Left colon (tissue), 2 donors: ENCODE measurements at places on chromosomes 4 and X.

GRCh38 chr4:152325831-152326230, 210.1 kb downstream of the FBXW7 start:
- no peak for DNase-seq

- DNase-seq = no peak
These were observed 338.9 kb upstream of the FAM241A start for GRCh38 chr4:111806331-111806730.

DNA sequence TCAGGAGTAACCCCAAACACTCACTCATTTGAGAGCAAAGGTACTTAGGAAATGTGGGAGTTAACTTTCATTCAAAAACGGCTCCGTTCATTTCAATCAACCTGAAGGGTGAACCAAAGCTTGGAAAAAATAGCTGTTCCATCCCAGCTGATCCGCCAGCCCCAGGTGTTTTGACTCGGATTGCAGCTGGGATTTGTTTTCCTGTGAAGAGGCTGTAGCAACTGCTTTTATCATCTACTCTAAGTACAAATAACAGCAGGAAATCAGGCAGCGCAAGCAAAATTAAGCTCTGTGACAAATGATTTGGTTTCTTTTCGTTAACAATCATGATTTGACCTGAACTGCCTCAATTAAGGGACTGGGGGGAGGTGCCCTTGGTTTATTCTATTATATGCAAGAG, 154.7 kb downstream of the BEND2 start:
- no peak for DNase-seq

GRCh38 chr4:153497091-153497531, 31.0 kb downstream of the TMEM131L start:
- no peak for DNase-seq

GRCh38 chr4:42489095-42489494, 91.8 kb downstream of the SHISA3 start:
- no peak for DNase-seq

GRCh38 chrX:17923546-17923945, 62.4 kb upstream of the RAI2 start:
- no peak for DNase-seq

DNA sequence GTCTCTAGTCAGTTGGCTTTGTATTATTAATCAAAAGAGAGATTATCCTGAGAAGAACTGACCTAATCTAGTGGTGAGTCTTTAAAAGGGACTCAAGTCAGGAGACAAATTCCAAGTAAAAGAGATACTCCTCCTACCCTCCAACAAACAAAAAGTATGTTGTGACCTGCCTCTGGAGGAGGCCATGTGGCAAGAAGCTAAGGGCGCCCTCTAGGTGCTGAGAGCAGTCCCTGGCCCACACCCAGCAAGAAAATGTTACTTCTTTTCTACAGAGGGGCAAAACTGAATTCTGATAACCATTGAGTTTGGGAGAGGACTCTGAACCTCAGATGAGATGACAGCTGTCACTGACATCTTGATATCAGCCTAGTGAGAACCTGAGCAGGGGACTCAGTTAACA, 953.6 kb upstream of the AGA start:
- DNase-seq = no peak

DNA sequence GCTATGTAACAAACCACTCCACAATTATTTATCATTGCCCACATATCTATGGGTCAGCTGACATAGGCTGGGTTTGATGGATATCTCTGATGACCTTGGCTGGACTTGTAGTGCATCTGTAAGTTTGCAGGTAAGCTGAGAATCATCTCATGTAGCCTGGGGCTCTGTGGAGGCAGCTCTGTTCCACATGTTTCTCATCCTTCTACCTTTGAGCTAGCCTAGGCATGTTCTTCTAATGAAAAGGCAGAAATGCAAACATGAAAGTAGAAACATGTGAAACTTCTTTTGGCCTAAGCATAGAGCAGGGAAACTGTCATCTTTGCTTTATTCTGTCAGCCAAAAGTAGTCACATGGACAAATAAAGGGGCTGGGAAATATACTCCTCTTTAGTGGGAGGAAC, 18.2 kb downstream of the MRPL1 start:
- DNase-seq = no peak

- DNase-seq = no peak
These were observed 989.2 kb upstream of the SLIT2 start for GRCh38 chr4:19262467-19262866.

- no peak for DNase-seq
These were observed 43.1 kb downstream of the ATG4A start for GRCh38 chrX:108134724-108135123.

GRCh38 chr4:48498895-48499294, 8.8 kb downstream of the ZAR1 start:
- DNase-seq = no peak

- no peak for DNase-seq
These were observed 341.4 kb upstream of the NOCT start for GRCh38 chr4:138674209-138674608.

DNA sequence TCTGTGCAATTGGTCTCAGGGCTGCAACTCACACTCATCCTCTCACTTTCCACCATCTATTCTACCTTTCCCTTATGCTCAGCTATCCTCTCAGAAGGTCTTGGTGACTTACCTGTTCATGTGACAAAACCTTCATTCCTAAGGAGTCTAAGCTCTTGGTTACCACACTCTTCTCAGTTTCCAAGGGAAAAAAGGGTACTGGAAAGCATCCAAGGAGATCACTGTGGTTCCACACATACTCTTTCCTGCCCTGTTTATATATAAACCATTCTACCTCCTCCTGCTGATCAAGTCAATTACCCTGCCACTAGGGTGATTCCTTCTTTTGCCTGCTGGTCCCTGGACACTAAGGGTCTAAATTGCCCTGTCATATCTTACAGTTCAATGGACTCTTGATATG, 57.2 kb upstream of the MAML3 start:
- DNase-seq = no peak
